Esophagus mucosa (tissue), 1 donor: ENCODE measurements at places on chromosomes 11 and 22. TPM values are rescaled to one million over a fixed set of nuclear protein-coding genes. Genes with fewer than 3 reads are reported as not detected.

PAMR1 gene
- 0.36 TPM for total RNA-seq

MGAT3 gene
- 0.44 TPM for total RNA-seq

RIMBP3B gene
- not detected for total RNA-seq

CCDC88B gene
- total RNA-seq = 4.5 TPM

GAS2 gene
- total RNA-seq = 1.2 TPM

CATSPERZ gene
- total RNA-seq = 1.3 TPM

SYT13 gene
- total RNA-seq = not detected

BRSK2 gene
- total RNA-seq = 0.08 TPM

DNA sequence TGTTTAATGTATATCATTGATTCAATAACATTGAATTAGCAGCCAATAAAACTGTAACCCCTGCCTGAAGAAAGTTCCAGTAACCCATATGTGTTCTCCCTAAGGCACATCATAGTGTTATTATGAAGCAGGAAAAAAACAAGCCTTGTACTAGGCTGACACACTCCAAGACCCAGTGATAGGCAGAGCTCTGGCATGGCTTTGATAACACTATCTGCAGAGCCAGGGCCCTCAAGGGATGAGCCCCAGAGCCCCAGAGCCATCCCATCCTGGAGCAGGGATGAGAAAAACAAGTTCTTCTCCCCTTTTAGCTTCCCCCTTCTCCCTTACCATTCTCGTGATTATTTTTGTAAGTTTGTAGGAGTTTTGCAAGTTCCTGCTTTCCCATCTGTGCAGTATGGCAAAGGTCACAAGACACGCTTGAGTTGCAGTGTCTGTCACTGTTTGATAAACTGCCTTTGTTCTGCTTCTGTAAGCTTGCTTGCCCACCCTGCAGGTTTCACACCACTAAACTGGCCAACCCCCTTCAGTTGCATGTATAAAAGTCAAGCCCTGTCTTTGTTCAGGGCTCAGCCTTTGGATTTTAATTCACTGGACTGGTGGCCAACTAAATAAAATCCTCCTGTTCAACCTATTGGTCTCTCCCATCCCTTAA lies 22.3 kb upstream of the GUCY1A2 start:
- ATAC-seq = no peak

GRCh38 chr11:783581-784015 lies 6.3 kb downstream of the CEND1 start:
- peak; percentile 78 for ATAC-seq

- ATAC-seq = no peak
Measured at GRCh38 chr11:20522536-20522935, 76.9 kb upstream of the SLC6A5 start.

- no peak for ATAC-seq
Measured at GRCh38 chr22:39296981-39297489, 22.4 kb downstream of the RPL3 start.

GRCh38 chr22:20184501-20185165 lies 33.8 kb upstream of the CCDC188 start:
- ATAC-seq = no peak

GRCh38 chr11:116932181-116932580 lies 94.8 kb upstream of the APOA1 start:
- no peak for ATAC-seq

DNA sequence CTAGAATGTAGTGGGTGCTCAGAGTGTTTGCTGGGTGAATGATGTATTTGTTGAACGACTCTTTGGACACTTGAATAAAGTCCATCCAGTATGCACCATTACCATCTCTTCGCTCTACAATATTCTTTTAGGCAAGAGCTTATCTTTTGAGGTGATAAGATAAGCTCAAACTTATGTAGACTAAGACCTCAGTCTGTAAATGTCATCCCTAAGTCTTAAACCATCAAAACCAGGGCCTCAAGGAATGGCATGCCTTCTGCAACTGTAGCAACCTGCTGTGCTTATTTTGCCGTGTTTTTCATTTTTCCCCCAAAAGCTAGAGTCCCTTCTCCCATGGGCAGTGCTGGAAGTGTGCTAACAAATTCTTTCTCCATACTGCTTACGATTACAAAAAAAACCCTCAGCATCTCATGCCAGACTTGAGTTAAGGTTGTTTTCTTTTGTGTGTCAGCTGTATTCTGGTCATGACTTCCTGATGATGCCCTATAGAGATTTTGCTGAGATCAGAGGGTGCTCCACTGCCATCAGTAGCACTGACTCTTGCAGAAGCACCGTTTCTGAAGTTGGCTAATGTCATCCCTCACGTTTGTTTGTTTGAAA lies 27.8 kb downstream of the LIMK2 start:
- no peak for ATAC-seq

DNA sequence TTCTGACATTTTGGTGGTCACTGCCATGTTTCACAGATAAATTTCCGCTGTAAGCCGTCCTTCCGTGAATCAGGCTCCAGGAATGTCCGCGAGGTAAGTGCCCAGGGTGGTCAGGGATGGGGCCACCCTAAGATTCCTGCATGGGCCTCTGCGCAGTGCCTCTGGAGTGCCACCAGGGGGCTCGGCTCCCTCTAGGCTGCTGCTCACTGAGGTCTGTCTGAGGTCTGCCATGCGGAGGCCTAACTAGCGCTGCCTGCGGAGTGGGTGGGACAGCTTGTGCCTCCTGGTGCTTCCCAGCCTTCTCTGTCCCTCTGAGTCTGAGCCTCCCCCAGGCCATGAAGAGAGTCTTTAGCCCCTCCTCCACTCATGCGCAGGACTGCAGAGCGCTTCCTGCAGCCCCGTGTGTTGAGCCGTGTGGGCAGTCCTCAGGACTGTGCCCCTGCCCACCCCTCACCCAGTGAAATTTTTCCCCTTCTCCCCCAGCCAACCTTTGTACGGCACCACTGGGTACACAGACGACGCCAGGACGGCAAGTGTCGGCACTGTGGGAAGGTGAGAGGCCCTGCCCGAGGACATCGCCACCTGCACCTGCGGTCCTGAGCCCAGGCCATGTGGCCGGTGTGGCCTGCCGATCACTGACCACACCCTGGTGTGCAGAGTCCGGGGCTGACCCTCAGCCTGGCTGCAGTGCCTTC lies 11.9 kb upstream of the MDK start:
- peak; percentile 63 for ATAC-seq

DNA sequence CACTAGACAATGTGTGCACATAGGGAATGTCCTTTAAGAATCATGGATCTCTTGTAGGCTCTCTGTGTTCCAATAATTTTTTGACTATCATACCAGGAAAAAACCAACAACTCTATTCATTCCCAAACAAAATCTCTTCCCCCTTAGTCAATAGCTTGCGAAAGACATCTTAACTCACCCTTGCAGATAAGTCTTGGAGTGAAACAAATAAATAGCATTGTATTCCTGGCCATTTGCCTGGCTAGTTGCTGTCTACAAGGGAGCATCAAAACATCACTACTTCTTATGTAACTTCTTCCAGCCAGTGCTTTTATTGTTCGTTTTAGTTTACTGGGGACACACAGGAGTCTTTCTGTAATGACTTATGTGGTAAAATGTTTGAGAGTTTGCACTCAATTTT lies 29.4 kb downstream of the SCN3B start:
- ATAC-seq = no peak

DNA sequence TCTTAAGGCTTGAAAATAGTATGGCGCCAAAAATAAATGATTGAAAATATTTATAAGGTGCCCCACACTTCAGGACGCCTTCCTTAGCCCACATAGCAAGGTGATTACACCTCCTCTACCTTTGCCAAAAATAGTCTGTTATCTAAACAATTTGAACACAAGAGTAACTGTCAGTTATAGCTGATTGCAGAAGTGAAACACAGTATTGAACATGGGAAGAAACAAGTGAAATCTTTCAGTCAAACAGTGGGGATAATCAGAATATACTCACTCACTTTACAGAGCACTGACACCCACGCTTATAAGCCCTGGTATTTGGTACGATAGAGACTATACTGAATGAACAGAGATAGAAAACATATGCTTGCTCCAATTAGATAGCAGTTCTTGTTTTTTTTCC lies 203.1 kb downstream of the RAB38 start:
- no peak for ATAC-seq

- no peak for ATAC-seq
Measured at GRCh38 chr22:24819911-24820461, 14.0 kb downstream of the SGSM1 start.

DNA sequence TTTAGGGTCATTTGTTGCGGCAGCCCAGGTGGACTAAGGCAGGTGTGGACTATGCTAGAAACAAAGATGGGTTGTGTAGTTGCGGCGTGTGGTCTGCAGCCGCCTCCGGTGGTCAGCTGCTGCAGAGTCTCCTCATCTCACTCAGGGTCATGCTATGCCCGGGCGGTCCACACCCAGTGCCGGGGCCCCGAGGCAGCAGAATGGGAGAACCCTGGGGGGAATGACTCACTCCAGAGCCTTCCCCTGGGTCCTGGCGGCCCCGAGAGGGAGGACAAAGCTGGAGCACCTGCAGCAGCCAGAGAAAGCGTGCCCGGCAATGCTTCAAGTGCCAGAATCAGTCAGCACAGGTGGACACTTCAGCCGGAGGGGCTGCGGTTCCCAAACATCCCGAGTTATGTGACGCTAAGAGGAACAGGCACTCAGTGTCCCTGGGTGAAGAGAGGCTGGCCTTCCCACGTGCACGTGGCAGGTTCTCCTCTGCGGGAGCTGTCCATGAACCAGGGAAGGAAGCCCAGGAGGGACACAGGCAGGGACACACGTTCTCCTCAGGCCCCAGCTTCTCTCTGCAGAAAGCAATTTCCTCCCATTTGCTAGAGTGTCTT lies 289.6 kb upstream of the B3GAT1 start:
- ATAC-seq = no peak

DNA sequence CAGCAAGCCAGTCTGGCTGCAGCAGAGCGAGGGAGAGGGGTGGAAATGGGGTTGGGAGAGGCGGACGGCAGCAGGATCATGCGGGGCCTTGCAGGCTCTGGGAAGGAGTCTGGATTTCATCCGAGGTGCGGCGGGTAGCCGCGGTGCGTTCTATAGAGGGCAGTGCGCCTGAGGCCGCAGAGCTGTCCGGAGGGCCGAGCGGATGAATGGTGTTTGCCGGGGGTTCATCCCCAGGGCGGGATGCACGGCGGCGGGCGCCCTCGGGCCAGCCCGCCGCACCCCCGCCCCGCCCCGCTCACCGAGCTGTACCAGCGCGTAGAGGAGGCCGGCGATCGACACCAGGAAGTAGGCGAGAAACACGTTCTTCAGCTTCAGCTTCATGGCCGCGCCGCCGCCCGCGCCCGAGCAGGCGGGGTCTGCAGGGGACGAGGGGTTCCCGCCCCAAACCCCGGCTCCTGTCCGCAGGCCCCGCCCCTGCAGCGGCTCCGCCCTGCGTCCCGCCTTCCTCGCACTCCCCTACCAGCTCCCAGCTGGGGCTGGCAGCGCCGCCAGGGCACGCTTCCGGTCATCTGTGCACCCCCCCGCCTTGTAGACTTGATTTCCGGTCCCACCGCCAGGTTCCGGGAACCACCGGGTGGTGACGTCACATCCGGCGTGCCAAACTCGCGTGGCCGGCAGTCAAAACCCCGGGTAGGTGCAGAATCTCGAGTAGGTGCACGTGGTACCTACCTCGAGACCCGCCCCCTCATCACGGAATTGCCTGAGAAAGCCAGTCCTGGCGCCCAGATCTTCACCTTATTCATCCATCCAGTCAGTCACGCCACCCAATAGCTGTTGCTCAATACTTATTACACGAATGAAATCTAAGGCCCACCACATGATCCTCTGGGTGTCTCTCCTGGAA lies at the start of gene B3GAT3:
B3GAT3 (minus strand) TSS at position 420 of the 904 bp plus-strand sequence; CDS start at position 381, 39 bp downstream.
- peak; percentile 96 for ATAC-seq

DNA sequence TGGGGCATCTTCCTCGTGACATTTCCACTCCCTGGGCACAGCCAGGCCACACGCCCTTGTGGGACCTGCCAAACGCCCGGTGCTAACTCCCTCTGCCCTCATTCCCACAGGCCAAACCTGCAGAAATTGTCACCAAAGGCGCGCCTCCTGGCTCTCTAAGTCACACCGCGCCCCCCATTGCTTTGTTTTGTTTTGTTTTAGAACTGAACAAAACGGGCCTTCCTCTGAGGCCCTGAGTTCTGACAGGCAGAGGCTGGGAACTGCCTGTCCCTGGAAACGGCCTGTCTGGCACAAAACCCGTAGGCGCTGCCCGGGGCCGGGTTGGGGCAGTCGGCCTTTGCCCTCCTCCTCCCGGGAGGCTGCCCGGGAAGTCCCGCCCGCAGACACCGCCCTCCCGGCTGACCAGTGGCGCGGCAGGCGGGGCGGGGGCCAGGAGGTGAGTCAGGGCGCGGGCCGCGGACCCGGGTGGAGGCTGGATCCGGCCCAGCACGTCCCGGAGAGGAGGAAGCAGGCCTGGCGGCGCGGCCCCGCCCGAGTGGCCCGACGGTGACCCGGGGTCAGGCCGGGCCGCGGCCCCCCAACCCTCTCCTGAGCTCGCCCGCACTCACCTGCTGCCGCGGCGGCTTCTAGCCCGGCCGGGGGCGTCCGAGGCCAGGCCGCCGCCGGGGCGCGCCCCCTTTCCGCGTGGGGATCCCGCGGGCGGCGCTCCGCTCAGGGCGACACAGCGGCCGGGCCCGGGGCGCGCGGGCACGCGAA lies 465 bp downstream of the SUN2 start:
- ATAC-seq = peak; percentile 67

DNA sequence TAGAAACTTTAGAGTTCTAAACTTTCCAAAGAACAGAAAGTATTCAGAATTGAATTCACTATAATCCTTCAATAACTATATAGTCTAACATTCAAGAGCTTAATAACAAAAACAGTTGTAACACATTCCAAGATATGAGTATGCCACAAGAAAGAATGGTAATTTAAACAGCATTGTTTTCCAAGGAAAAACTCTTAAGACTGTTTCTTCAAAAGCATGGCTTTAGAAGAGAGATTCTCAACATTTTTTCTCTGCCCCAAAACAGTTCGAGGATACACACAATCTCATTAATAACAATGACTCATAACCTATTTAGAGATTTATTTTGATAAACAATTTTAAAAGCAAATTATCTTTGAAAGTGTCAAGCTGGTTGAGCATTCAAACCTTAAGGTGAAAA lies 16.7 kb upstream of the ARHGAP32 start:
- ATAC-seq = no peak

DNA sequence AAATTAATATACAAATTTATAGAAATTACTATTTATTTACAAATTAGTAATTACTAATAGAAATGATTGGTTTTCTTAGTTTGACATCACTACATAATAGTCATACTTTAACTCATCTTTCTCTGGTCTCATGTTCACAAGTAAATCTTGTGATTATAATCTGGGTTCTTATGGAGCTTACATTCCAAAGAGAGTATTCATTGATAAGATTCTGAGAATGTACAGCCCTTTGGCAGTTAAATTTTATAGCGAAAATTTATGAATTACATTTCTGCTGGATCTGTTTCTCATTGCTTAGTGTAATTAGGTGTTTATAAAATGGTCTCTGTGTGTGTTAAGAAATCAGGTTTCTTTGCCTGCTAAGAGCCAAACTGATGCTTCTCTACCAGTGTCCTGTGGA lies 175.2 kb downstream of the TMEM135 start:
- ATAC-seq = no peak

DNA sequence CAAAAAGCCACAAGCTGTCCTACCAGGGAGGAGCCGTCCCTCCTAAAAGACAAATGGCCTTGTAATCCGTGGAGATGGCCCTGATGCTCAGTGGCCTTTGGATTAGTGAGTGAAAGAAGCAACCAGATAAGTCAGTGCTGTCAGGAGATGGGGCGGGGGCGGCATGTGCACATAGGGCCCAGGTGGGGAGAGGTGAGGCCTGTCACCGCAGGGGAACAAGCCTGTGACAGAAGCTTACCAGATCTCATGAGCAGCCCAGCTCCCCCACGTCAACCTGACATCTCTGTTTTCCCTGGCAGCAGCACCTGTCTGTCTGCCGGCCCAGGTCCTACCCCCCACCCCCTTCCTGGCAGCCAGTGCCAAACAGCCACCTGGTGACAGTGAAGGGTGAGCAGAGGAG lies 162.6 kb downstream of the BUD13 start:
- no peak for ATAC-seq
